ENCODE measurements at places on chromosomes 1 and 21.

- DNase-seq = no peak
Observed at GRCh38 chr21:43726686-43727518, 8.0 kb downstream of the PDXK start.

DNA sequence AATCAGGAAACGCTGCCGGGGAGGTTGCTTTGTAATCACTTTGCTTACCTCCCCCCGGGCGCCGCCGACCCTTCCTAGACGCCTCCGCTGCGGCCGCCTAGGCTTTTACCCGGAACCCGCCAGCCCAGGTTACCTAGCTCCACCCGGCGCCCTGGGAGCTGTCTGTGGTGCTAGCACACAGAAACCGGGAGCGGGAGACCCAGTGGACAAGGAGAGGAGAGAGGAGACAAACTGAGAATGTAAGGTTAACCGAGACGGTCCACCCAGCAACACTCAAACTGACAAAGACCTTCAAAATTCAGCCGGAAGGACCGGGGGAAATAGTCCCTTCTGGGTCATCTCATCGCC is 9.8 kb downstream of the BARHL2 start:
- DNase-seq = peak; percentile 67

- DNase-seq = no peak
Observed at GRCh38 chr21:34046917-34047316, 26.5 kb upstream of the MRPS6 start.

- no peak for DNase-seq
Observed at GRCh38 chr1:188096521-188096920, 1267.8 kb downstream of the PLA2G4A start.

- no peak for DNase-seq
Observed at GRCh38 chr1:154864189-154864975, 5.7 kb downstream of the KCNN3 start.

DNA sequence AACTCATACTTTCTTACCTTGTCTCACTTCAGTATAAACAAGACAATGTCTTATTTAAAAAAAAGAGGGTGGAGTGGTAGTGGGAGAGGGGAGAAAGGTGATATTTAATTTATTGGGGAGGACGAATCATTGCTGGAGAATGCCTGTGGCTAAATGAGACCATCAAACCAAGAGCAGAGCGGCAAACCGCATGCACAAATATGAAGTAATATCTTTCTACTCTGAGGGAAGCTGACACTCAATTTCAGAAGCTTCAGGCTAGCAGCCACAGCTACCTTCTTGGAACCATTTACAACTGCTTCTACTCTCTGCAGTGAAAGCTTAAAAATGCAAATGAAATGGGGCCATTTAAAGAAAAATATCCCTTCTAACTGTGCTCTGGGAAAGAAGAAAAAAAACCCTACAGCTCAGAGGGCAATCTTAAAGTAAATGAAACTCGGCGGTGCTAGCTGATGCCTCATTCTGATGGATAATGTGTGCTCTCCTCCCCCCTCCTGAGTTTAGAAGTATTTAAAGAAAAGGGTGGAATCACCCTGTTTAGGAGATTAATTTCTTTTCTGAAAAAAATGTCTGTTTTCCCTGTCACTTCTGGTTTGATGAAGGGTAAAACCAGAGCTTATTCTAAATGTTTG is 178.2 kb upstream of the CAMK1G start:
- DNase-seq = no peak

DNA sequence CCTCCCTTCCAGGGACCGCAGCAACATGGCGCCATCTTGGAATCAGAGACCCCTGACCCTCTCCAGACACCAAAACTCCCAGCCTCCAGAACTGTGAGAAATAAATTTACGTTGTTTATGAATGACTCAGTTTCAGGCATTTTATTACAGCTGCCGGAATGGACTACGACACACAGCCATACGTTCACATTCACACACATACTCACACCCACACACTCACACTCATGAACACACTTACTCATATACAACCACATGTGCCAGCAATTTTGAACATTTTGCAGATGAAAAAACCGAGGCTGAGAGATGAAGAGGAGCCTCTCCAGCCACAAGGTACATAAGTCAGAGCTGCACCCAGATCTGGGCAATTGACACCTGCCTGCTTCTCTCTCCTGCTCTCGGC is 151.0 kb upstream of the RAB4A start:
- DNase-seq = no peak

GRCh38 chr1:56808410-56808809 is 10.8 kb downstream of the FYB2 start:
- no peak for DNase-seq

- no peak for DNase-seq
Observed at GRCh38 chr1:231814021-231814420, 187.4 kb downstream of the DISC1 start.

DNA sequence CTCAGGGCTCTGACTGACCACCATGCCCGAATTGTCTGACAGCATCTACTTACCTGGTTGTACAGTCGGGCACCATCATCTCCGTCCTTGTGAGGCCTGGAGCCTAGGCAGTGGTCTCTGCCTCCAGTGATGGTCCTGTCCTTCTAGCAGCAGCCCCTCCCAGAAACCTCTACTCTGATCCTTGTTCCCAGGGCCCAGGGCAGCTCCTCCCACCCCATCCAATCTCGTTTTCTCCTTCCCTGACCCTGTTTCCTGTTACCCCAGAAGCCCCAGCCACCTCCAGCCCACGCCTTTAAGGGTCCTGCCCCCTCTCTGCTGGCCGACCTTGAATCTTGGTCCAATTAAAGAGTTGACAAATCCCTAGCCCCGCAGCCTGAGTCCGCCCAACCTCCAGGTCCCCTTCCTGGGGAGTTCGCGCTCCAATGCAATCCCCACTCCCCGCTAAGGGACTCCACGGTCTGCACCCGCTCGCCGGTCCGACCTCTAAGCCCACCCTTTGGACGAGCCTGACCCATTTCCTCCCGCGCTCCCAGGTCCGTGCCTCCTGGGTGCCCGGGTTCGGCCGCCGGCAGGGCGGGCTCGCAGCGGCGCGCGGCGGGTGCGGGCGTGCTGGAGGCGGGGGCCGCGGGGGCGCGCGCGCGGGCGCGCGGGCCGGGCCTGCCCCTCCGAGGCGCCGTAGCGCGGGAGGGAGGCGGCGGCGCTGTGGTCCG is at the start of gene B4GALT2:
B4GALT2 (plus strand) TSS at position 660 of the 710 bp plus-strand sequence. CDS start 1,951 bp downstream, outside the sequence.
- peak; percentile 17 for DNase-seq

- DNase-seq = no peak
Observed at GRCh38 chr1:119865627-119866026, 30.7 kb downstream of the ADAM30 start.

- DNase-seq = no peak
Observed at GRCh38 chr1:18884727-18885126, 17.6 kb downstream of the ALDH4A1 start.

GRCh38 chr1:101259744-101260148 is 22.9 kb downstream of the S1PR1 start:
- no peak for DNase-seq

DNA sequence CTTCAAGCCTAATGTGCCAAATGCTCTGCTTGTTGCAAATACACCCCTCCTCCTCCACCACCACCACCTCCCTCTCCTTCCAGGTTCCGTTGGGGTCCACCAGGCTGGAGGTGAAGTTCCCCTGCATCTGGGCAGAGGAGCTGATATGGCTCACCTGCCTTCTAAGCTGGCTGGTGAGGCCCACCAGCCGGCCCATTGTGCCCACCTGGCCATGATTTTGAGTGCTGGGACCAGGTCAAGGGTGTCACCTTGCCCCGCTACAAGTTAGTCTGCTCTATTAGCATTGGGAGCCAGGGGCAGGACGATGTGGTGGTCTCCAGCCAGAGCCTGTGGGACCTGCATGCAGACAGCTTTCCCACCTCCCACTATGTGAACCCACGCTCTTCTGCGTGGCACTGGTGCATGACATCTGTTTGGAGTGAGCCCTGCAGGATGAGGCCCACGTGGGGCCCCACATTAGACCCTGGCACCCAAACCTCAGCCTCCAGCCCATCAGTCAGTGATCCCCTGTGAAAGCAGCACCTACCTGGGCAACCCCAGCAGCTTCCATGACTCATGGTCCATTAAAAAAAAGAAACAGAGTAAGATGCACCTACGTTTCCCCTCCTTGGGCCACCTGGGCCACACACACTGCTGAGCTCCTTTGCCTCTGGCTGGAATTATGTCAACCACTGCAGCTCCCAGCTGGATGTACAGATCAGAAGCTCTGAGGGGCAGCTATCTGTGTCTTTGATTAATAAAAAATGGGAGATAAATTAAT is 15.6 kb upstream of the CDCP2 start:
- no peak for DNase-seq

DNA sequence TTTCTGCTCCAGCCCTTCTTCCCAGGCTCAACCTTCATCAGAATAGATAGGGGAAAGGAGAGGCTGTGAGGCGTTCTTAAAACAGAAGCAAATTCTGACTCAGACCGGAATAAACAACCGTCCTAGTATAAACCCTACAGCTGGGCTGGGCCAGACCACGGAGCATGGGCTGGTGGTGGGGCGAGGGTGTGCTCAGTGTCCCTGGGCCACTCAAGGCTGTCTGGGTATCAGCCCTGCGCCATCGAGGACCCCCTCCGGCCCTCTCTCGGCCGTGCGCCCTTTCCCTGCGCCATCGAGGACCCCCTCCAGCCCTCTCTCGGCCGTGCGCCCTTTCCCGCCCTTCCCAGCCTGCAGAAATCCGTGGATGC is 36.0 kb downstream of the CAPN2 start:
- DNase-seq = no peak

GRCh38 chr1:56356376-56356990 is 222.9 kb downstream of the PLPP3 start:
- no peak for DNase-seq

DNA sequence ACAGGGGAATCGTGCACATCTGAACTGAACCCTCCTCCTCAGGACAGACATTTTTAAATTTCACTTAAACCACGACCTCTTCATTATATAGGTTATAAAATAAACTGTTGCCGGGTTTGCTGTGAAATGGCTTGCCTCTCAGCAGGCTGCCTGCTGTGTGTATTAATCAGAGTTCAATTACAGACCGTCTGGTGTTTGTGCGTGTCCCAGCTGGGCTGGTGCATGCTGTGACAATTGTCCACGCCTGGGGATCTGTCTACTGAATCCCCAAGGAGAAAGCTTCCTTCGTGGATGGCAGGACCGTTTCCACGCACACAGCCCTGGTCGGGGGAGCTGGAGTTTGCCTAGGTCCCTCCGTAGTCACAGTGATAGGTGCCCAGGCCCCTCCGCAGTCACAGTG is 13.4 kb upstream of the AGPAT3 start:
- DNase-seq = no peak

- DNase-seq = no peak
Observed at GRCh38 chr1:8002329-8002910, 23.7 kb downstream of the ERRFI1 start.

DNA sequence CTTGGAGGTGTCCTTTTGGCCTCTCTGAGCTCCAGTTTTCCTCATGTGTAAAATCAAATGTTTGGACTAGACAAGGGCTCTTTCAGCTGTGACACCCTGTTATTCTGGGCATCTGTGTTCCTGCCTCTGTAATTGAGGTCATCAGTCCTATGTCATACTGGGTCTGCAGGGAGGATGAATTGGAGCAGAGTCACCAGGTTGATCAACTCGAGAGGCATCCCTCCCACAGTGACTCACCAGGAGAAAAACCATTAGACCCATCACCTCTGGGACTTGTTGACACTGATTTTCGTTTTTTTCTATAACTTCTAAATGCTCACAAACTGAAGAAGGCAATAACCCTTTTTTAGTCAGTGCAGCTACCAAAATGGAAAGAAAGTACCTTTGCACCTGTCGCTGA is 82.2 kb downstream of the ST6GALNAC5 start:
- no peak for DNase-seq

DNA sequence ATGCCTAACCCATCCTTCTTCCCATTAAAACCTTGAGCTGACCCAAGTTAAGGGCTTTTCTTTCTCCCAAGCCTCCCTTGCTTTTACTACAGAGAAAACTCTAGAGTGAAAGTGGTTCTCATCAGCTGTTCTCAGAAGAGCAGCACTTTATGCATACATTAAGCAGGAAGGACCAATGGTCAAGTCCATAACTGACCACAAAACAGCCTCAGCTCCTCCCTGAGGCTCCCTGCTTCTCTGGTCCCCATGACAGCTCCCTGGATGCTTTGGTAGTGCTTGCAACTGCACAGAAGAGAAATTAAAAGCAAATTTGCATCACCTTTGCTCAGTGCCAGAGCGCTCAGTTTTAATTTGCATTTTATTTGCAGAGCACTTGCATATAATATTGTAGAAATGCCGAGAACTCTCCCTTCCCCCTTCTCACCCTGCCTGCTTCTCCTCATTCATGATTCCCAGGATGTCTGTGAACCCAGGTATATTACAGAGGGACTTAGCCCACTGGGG is 56.1 kb downstream of the LMX1A start:
- DNase-seq = peak; percentile 75

DNA sequence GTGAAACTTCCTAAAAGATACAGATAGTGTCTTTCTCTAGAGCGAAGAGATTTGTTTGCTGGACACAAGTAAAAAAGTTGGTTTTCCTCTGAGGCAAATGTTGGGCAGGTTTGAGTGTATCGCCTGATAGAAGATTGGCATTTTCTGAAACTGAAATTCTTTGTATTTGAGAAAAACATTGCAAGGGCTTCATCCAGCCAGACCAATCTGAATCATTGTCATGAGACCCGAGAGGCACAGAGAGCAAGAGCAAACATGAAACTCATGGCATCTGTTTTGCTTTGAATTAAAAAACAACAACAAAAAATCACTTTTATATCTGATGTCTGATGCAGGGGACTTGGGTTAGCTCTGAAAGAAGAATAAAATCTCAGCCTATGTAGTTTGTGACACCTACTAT is 379.3 kb upstream of the NCAM2 start:
- DNase-seq = no peak

- no peak for DNase-seq
Observed at GRCh38 chr1:234970731-234971476, 157.7 kb downstream of the TOMM20 start.

- no peak for DNase-seq
Observed at GRCh38 chr1:4032571-4032970, 132.5 kb upstream of the C1orf174 start.

DNA sequence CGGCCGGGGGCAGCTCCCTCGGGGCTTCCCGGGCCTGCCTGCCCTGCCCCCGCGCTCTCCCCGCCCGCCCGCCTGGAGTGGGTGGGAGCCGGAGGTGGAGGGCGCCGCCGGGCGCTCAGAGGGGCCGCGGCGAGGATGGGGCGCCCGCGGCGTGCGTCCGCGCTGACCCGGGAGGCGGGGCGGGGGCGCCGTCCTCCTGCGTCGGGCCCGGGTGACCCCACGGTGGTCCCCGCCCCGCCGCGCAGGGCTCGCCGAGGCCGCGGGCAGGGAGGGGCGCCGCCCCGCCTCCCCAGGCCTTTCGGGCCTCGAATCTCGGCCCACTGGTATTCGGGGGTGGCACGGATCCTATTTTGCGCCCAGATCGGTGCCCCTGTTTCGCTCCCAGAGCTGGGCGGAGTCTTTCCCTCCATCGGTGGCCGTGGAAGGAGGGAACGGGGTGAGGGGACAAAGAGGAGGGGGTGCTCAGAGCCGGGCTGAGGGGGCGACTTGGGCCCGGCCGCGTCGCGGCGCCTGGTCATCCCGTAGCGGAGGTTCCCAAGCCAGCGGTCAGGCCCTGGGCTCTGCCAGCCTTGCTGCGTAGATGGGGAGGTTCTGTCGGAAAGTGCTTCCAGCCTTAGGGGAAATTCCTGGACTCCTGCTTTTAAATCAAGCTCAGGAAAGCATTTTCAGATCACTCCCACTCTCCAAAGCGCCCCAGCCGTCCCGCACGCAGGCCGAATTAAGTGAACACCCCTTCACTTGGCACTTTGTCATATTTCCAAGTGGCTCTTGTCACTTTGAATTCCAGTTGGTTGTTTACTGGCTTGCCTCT is 545 bp downstream of the PATJ start:
- DNase-seq = no peak

- no peak for DNase-seq
Observed at GRCh38 chr1:96281491-96281890, 440.1 kb upstream of the PTBP2 start.
